Left kidney (tissue), 8 donors: ENCODE measurements at places on chromosomes 2 and 18. TPM values are rescaled to one million over a fixed set of nuclear protein-coding genes. Genes with fewer than 3 reads are reported as not detected.

Gene KCNG2
- 0.13 TPM for polyA plus RNA-seq

Gene KCNJ3
- polyA plus RNA-seq, result 8.6 TPM

Gene CFAP65
- polyA plus RNA-seq, result 0.28 TPM

Gene ABHD1
- 1.4 TPM for polyA plus RNA-seq

Gene SNORC
- polyA plus RNA-seq, result 1.6 TPM

Gene GPR155
- 12.4 TPM for polyA plus RNA-seq

Gene PARD6G
- polyA plus RNA-seq, result 31.3 TPM

Gene PSMA8
- not detected for polyA plus RNA-seq

Gene TRPM8
- polyA plus RNA-seq, result 0.33 TPM

Gene MAP3K19
- polyA plus RNA-seq, result 0.73 TPM

Gene RPL31
- polyA plus RNA-seq, result 2,352 TPM

Gene RUFY4
- polyA plus RNA-seq, result 0.32 TPM

Gene RAB6C
- 0.75 TPM for polyA plus RNA-seq

Gene CCDC102B
- polyA plus RNA-seq, result 8.8 TPM

Gene OSR1
- 6.0 TPM for polyA plus RNA-seq

Gene SIX3
- polyA plus RNA-seq, result not detected

Gene C2orf72
- polyA plus RNA-seq, result 4.0 TPM

Gene IL18R1
- polyA plus RNA-seq, result 3.2 TPM
